ENCODE measurements at places on chromosomes 1 and 21.

- no peak for DNase-seq
These were observed 4.7 kb upstream of the F5 start for GRCh38 chr1:169590932-169591331.

- no peak for DNase-seq
These were observed 151.6 kb downstream of the RERE start for GRCh38 chr1:8665833-8666232.

- DNase-seq: no peak
These were observed 557.3 kb downstream of the USP25 start for GRCh38 chr21:16287046-16287445.

DNA sequence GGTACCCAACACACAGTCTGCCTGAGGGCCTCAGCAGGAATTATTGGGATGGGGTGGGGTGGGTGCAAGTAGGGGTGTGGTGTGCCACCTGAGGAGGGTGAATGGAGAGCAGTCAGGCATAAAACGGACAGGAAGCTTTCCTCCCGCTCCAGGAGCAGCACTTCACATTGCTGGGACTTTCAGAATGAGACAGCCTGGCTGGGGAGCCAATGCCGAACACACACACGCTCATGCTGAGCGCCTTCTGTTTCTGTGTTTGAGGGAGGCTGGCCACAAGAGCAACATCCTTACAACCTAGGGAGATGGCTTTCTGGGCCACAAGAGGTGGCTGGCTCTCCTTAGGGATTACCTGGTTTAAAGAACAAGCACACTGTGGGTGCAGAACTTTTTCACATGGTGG lies 98.0 kb downstream of the LAMC2 start:
- DNase-seq: no peak

- DNase-seq: no peak
These were observed 321.0 kb downstream of the PTBP2 start for GRCh38 chr1:97042551-97042950.

DNA sequence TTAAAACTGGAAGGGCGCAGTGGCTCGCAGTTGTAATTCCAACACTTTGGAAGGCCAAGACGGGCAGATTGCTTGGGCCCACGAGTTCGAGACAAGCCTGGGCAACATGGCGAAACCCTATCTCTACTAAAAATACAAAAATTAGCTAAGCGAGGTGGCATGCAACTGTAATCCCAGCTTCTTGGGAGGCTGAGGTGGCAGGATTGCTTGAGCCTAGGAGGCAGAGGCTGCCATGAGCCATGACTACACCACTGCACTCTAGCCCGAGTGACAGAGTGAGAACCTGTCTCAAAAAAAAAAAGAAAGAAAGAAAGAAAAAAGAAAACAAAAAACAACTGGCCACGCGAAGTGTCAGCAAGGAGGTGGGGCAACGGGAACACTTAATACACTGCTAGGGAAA lies 6.3 kb downstream of the UBE2G2 start:
- no peak for DNase-seq

DNA sequence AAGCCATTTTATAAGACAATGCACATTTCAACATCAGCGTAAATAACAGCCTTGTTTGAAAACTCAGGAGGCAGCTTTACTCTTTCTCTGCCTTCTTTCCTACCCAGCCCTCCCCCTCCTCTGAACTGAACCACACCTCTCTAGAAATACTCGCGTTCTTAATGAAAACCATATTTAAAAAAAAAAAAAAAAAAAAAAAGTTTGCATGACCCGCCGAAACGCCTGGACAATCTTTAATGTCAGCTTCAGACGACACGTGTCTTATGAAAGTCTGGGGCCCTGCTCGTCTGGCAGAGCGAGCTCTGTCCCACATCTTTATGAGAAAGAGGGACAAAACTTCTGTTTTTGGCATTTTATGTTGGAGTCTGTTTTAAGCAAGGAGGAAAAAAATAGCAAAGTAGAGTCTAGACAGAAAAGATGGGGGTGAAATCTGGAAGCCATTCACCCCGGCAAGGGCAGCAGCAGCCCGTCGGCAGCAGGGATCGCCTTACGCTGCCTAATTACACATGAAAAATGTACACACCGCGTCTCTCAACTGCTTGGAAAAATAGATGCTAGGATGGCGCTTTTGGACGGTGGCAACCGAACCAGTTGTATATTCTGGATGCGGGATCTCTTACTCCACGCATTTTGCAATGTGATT lies 130.4 kb upstream of the ETS2 start:
- DNase-seq: no peak

- no peak for DNase-seq
These were observed 48.9 kb downstream of the PHC2 start for GRCh38 chr1:33381977-33382376.

GRCh38 chr1:222777977-222778376 lies 36.9 kb upstream of the DISP1 start:
- no peak for DNase-seq

- DNase-seq: no peak
These were observed 15.7 kb upstream of the NRIP1 start for GRCh38 chr21:15080526-15080925.

- no peak for DNase-seq
These were observed 16.3 kb downstream of the PDZK1 start for GRCh38 chr1:145690587-145691558.

DNA sequence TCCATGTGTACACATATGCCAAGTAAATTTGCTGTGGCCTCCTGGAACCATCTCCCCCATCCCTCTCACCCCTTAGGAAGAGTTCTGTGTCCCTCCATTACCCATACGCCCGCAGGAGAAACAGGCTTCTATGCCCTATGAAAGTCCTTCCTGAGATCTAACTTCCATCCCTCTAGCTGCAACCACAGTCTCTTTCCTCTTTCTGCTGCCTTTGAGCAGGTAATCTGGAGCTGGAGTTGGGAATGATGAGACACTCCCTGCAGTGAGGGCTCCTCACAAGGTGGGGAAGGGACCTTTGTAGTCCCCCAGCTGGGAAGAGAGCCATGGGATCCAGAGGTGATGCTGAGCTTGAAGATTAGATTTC lies 2.0 kb upstream of the KCNQ4 start:
- DNase-seq: no peak

- no peak for DNase-seq
These were observed 105.9 kb upstream of the IGSF21 start for GRCh38 chr1:18001725-18002124.

DNA sequence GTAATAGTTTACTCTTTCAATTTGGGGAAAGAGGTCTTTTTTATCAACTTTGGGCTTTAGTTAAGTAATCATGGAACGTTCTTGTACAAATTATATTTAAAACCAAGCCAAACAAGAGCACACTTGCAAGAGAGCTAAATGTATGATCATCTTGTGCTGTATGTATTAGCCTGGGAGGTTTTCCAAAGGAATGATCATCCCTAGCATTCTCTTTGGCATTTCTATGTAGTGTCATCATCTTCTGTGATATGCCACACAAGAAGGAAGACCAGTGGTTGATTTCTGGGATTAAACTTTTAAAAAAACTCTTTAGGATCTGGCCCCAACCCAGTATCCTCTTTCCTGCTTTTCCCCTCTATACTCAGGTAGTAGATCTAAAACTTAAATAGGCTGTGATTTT lies 38.4 kb upstream of the KCNQ4 start:
- no peak for DNase-seq

DNA sequence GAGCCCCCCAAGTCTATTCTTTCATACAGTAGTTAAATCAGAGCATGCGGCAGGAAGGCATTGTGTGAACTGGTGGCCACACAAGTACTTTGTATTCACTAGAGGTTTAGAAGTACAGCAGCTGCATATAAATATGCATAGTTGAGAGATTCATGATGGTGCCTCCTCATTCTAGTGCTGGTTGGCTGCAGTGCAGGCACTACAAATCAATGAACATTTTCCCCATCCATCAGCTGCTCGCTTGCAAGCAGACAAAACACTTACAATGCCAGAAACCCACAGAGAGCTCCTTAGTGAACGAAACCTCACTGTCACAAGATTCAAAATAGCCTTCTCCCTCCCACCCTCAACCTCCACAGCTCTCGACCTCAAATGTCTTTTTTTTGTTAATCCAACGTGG lies 726.2 kb downstream of the USP25 start:
- DNase-seq: no peak

DNA sequence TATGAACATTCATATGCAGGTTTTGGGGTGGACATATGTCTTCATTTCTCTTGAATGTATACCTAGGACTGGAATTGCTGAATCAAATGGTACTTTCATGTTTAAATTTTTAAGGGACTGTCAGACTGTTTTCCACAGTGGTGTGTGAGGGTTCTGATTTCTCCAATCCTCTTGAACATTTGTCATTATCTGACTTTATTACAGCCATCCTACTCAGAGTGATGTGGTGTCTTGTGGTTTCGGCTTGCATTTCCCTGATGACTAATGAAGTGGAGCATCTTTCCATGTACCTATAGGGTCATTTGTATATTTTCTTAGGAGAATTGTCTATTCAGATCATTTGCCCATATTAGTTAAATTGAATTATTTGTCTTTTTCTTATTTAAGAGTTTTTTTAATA lies 35.4 kb upstream of the ZNF281 start:
- no peak for DNase-seq

DNA sequence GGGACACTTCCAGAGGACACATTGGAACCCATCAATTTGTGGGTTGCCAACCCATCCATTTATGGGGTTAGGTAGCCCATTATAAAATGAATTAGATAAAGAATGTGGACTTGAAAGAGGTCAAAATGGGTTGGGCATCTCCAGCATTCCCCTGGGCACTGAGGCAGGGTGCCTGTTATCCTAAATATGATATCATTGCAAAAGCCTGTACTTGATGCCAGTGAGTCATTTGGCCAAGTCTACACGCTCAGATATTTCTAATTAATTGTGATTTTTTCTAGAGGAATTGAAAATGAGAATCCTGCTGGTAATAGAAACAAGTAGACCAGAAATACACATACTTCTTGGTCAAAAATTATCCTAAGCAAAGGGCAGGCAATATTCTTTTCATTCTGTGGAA lies 21.9 kb upstream of the NBL1 start:
- DNase-seq: no peak

GRCh38 chr1:229950908-229951307 lies 116.1 kb upstream of the GALNT2 start:
- no peak for DNase-seq

GRCh38 chr1:117094841-117095604 lies 26.5 kb downstream of the TRIM45 start:
- DNase-seq: no peak

GRCh38 chr1:107477233-107477632 lies 336.4 kb downstream of the NTNG1 start:
- DNase-seq: no peak

DNA sequence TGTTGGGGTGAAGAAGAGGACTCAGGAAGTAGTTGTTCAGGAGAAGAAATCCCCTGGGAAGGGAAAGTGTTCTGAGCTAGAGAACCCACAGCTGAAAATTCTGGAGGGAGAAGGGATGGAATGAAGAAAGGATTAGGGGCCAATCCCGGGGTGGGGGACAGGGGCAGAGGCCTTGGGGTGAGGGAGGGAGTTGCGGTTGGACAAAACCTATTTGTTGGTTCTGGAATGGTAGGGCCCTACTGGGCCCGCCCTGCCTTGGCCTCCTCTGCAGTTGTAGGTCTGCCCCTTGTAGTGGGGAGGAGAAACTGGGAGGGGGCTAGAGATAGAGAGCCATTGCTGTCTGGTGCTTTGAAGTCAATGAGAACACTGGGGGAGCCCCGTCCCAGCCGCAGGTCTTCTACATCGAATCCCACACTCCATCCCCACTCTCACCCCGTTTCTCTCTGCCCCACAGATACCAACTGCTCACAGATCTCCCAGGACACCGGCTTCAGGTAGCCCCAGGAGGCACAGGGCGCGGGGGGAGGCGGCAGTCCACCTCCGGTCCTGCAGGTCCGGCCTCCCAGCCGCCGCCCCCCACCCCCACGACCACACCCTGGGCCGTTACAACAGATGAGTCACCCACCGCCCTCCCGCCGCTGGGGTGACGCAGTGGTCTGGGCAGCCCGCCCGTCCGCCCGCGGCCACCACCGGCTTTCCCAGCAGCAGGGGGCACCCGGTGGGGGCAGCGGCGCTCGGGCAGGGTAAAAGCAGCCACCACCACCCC lies 1.1 kb downstream of the TAGLN2 start:
- peak; percentile 66 for DNase-seq

- no peak for DNase-seq
These were observed 83.9 kb upstream of the EDEM3 start for GRCh38 chr1:184838504-184838951.

DNA sequence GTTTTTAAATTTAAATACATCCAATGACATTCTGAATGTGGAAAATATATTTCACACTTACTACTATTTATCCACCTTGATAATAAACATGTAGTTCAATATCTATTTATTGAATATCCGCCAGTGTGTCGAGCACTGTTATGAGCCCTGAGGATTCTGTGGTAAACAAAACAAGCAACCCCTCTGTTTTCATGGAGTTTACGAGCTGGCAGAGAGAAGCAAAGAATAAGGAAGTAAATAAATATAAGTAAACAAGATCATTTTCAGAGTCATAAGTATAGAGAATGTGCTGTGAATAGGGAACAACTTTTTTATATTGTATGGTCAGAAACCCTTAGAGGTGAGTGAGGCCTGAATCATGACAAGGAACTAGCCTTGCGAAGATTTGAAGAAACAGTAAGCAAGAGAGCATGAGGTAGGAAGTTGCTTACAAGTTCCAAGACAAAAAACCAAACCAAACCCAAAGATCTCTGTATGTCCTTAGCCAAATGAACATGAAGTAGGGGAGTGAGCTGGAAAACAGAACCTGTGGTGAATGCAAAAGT lies 6.4 kb upstream of the SERBP1 start:
- no peak for DNase-seq

GRCh38 chr1:40396420-40396819 lies 22.9 kb downstream of the SMAP2 start:
- no peak for DNase-seq

- DNase-seq: no peak
These were observed 534 bp downstream of the KCNH1 start for GRCh38 chr1:211133393-211133835.

DNA sequence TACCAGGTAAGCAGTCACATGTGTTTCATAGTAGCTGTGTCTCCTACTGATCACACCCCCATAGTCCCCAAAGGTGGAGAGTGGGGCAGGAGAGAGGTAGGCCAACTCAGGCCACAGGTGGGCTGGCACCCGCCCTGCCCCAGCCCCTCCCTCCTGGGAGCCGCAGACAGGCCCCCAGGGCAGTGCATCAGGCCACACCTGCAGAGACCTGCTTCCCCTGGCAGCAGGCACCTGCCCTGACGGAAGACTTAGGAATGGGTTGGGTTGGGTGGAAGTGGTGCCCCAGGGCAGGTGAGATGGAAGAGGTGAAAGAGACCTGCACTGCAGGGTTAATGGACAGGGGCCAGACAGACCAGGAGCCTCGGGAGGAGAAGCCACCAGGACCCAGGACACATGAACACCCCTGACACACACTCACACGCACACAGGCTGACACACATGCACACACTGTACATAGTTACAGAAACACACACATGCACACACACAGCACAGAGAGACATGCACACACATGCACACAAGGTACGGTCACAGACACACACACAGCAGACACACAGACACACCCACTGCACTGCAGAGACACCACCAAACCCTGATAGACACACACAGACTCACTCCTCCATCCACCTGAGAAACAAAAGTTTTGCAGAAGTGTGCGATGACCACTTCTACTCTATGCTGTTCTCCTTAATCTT lies 1.7 kb upstream of the COL18A1 start:
- no peak for DNase-seq

GRCh38 chr1:207848234-207848633 lies 62.7 kb downstream of the CD34 start:
- DNase-seq: no peak

- no peak for DNase-seq
These were observed 51.9 kb upstream of the PRRC2C start for GRCh38 chr1:171433451-171433850.

All from stimulated activated naive CD4-positive, alpha-beta T cell (primary cell).